ENCODE measurements at places on chromosomes 7 and 10.

DNA sequence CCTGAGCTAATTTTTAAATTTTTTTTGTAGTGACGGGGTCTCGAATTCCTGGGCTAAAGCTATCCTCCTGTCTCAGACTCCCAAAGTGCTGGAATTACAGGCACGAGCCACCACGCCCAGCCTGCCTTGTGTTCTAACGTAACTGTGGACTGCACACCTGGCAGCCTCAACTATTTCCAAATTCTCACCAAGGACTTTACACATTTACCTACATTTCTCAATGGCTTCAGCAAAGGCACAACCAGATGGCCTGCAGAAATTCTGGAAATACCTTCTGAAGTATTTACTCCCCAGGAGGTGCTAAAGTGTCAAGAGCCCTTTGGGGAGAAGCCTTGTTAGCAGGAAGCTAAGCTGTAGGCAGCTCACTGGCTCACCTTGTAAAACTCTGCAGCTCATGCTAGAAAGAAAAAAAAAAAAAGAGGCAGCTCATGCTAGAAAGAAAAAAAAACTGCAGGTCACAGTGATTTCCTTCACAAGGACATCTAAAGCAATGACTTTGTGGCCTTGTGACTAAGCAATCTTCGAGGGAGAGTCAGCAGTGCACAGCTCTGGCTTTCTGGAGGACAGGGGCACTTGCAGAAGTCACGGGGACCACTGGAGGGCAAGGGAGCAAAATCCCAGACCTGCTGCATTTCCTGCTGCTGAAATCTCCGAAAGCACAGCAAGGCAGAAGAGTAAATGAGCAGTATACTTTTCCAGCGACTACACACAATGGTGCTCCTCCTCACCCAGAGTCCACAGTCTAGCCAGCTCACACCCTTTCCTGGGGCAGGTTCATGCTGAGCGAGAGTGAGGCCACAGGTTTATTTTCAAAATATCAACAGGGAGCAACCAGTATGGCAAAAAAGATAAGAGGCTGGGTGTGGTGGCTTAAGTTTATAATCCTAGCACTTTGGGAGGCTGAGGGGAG lies 40.4 kb downstream of the BAIAP2L1 start:
- peak; percentile 60 for DNase-seq

- no peak for DNase-seq
These were observed 4.7 kb upstream of the LANCL2 start for GRCh38 chr7:55360486-55360885.

- DNase-seq: no peak
These were observed 619 bp upstream of the HOXA6 start for GRCh38 chr7:27148031-27148755.

DNA sequence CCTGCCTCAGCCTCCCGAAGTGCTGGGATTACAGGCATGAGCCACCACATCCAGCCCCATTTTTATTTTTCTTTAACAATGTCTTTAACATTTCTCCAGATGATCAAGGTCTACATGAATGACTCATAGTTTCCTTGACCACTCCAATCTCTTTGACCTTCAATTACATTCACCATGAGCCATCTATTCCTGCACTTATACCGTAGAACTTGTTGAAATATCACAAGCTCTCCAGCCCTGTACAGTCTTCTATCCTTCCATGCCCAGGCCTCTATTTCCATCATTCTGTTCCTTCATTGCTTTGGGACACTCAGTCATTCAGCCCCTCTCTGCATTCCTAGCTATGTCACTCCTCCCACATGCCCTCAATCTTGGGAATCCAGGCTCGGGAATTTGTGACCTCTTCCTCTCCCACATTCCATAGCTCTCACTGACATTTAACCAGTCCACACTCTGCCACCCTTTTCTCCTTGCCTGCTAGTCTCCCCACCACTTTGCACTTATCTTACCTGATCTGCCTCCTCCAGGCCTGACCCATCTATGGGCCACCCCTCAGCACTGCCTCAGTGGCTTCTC lies 151.8 kb upstream of the STK17A start:
- no peak for DNase-seq

- no peak for DNase-seq
These were observed 2.0 kb downstream of the GAL3ST4 start for GRCh38 chr7:100166317-100166940.

DNA sequence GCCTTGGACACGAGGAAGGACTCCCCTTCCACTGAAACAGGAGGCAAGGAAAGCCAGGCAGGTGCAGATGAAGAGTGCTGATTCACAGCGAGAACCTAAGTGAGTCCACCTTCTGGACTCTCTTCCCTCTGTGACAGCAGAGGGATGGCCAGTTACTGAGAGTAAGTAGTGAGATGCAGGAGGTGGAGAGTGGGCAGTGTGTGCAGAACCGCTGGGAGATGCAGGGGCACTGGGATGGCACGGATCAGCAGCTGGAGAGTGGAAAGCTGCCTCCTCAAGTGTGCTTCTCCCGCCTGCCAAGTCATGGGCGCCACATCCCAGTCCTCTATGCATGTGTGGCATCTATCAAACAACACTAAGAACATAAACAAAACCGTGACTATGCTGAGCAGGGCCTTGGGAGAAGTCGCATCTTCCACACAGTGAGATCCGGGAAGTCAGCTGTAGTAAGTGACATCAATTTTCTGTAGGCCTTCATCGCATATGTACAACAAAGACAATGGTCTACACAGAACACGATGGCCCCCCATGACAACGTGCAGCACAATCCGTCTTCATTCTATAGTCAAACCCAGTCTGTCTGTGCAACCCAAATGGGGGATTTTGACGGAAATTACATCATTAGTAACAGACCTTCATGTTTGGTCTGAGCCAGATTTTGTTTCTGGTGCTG lies 217.4 kb upstream of the KLF14 start:
- no peak for DNase-seq

GRCh38 chr10:12628153-12628552 lies 278.8 kb downstream of the CAMK1D start:
- no peak for DNase-seq

DNA sequence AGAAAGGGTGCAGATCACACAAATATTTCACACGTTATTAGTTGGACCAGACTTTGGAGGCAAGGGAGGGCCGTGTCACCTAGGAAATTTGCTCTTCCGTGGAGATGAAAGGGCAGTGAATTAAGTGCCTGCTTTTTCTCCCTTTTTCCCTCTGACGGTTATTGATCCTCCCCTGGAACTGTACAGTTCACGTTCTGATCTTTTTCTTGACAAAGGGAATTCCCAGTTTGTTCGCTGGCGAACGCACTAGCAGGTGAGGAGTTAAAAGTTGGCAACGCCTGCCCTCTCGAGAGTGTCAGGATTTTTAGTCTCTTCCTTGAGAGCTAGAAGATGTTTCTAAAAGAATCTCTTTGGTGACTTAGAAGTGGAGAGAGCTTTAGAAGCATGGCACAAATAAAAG lies 111.5 kb downstream of the TCF7L2 start:
- DNase-seq: no peak

DNA sequence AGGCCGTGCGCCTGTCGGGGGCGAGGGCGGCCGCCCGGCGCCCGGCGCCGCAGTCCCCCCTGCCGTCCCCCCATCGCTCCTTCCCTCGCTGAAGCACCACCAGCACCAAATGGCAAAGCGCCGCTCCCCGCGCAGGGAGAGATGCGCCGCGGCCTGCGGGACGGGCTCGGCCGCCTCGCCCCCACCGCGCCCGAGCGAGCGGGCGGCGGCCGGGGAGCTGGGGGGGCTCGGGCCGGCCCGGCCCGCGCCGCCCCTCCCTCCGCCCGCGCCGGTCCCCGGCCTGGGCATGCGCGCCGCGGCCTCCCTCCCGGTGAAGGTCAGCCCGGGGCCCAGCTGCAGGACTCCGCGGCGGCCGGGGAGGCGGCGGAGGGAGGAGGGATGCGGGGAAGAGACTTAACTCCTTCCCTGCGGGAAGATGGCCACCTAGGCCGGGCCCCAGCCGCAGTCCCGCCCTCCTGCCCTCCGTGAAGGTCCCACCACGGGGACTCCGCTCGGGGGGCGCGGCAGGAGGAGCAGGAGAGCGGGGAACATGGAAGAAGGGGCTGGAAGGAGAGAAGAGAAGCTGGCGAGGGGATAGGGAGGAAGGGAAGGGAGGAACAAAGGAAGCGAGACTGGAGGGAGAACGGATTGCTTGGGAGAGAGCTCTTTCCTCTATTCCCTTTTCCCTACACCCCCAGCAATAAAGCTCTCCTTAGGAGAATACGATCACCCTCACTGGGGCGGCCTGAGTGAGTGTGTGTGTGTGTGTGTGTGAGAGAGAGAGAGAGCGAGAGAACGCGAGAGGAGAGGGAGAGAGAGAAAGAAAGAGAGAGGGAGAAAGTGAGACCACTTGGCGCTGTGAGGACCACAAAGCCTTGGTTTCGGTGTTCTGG lies 3.4 kb upstream of the SMARCD3 start:
- no peak for DNase-seq

DNA sequence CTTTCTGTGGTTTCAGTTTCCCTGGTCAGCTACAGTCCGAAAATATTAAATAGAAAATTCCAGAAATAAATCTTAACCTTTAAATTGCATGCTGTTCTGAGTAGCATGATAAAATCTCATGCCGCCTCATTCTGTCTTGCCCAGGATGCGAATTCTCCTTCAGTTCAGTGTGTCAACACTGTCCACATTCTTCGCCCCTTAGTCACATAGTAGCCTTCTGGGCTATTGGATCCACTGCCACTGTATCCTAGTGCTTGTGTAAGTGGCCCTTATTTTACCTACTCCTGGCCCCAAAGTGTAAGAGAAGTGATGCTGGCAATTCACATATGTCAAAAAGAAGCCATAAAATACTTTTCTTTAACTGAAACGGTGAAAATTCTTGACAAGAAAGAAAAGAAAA lies 129.6 kb downstream of the ZWINT start:
- no peak for DNase-seq
